Fibroblast of lung (primary cell): ENCODE measurements at places on chromosomes 2 and 18. TPM values are rescaled to one million over a fixed set of nuclear protein-coding genes. Genes with fewer than 3 reads are reported as not detected.

CNRIP1 gene
- total RNA-seq, result 34.7 and 39.8 TPM in 2 replicates

RAB17 gene
- total RNA-seq, result 0.17 and 0.26 TPM in 2 replicates

VSNL1 gene
- total RNA-seq, result 1.2 and 1.3 TPM in 2 replicates

DNA sequence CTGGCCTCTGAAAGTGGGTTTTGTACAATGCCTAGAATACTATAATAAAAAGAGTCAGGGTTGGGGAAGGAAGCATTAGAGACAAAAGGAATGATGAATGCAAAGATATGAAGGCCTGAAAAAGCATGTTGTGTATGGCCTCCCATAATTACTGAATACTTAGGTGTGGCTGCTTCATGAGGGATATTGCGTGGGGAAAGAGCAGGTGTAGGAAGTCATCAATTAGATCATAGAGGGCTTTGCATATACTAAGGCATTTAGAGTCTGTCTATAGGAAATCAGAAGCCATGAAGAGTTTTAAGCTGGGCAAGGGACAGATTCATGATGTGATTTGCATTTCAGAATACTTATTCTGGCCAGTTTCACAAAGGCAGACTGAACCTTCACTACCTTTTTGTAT lies 48.2 kb downstream of the NCOA1 start:
- no peak for DNase-seq

- DNase-seq, result no peak
Measured at GRCh38 chr2:64021578-64021977, 2.4 kb upstream of the VPS54 start.

GRCh38 chr2:184756885-184757284 lies 158.6 kb downstream of the ZNF804A start:
- no peak for DNase-seq

GRCh38 chr2:12433626-12433990 lies 283.1 kb upstream of the TRIB2 start:
- no peak for DNase-seq

- DNase-seq, result no peak
Measured at GRCh38 chr2:139704606-139705005, 924.4 kb upstream of the NXPH2 start.

GRCh38 chr2:54760310-54760709 lies 36.8 kb downstream of the EML6 start:
- DNase-seq, result no peak
